Hematopoietic multipotent progenitor cell treated with erythropoietin and hydrocortisone succinate and interleukin-3 and kit ligand, for 15 days (in vitro differentiated cells): ENCODE measurements at places on chromosomes 2 and 18.

DNA sequence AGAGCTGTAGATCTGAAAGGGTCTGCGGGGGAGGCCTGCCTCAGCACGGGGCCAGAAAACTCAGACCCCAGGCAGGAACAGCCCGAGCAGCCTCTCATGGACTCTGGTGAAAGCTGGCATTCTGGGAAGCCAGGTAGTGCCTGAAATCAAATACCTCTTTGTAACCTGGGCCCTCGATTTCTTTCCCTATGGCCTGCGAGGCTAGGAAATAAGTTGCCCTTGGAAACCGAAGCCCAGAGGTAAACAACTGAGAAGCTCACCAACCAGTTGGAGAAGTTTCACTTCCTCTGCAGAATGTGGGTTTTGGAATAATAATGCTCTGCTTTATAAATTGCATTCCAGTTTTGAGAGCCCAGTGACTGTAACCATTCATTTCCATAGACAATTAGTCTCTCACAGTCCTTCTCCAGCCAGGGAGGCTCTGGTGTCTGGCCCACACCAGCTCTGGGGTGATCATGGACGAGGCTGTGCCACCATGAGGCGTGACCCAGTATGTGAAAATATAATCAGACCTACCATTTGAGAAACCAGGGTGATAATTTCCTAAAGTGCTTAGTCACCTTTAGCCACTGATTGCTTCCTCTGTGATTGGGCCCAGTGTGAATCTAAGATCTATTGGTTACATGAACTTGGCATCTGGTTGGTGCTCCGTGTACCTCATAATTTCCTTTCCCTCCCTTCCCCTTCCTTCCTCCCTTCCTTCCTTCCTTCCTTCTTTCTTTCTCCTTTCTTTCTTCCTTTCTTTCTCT, 133.1 kb upstream of the PELI1 start:
- DNase-seq = no peak

DNA sequence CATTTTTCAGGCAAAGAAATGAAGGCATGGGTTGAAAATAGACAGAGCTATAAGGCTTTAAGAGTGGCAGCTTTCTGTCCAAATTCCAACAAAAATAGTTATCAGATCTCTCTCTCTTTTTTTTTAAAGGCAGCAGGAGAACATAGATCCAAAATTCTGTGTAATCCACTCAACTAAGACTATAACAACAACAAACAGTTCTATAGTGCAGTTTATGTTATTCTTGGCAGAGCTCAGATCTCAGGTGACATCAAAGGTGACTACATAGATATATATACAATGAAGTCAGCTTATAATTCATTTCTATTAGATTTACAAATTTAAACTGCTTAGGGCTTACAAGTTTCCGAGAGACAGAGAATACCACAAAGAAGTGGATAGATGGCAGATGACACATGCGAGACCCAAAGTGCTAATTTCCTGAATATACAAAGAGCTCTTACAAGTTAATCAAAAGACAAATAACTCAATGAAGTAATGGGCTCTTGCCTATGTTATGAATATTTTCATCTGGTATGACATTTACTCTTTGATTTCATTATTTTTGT, 223.2 kb downstream of the BCL2 start:
- no peak for DNase-seq

GRCh38 chr18:59881728-59882656, 17.8 kb upstream of the PMAIP1 start:
- peak; percentile 51 for DNase-seq

DNA sequence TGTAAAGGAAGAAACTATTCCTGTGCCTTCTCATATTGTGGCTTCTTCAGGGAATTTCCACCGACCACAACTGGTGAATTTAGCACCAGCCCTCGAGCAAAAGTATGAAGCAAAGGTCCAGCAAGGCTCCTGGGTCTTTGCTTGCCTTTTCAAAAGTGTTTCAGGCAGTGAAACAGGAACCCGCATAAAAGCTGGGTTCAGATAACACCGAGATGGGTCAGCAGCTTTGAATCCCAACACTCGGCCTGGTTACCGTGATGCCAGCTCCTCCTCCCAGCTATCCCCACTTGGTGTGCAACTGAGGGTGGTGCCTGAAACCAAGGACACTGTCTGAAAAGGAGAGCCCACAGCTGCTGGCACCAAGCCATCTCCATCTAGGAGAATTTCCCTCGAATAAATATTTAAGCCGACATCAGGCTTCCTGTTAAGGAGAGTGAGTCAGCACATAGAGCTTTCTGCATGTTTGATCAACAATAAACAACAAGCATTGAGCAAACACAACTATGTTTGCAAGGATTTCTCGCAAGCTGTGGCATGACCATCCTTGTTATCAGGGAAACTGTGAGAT, 69.5 kb downstream of the ANTXR1 start:
- no peak for DNase-seq

- DNase-seq = no peak
Measured at GRCh38 chr18:9700261-9700796, 7.8 kb upstream of the RAB31 start.

GRCh38 chr2:66569321-66569851, 134.5 kb downstream of the MEIS1 start:
- no peak for DNase-seq

DNA sequence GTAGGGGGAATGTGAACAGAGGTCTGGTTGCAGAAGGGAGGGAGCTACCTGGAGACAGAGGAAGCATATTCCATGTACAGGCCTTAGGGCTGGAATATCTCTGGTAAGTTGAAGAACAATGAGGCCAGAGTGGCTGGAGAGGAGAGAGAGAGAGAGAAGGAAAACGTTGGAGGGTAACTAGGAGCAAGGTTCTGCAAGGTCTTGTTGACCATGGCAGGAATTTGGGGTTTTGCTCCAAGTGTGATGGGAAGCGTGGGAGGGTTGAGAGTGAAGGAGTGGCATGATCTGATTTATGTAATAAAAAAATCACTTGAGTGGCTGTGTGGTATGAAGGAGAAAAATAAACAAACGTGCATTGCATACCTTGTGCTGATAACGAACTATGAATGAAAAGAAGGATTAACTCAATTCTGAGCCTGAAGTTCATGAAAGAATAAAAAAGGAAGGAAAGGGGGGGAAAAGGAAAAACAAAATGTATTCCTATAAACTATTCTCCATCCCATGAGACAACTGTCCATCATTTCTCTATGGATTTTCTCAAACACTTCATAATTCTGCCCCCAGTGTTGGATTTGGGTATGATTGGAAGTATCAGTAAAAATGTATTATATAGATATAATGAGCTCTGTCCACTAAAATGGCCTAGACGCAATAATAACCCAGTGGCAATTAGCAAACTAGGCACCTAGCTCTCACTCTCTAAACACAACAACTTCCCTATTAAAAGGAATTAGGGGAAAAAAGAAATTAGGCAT, 59.7 kb upstream of the PMAIP1 start:
- no peak for DNase-seq

GRCh38 chr2:45649462-45649857, 2.0 kb upstream of the PRKCE start:
- DNase-seq = no peak

GRCh38 chr2:195505701-195506100, 151.3 kb upstream of the SLC39A10 start:
- no peak for DNase-seq

- peak; percentile 63 for DNase-seq
Measured at GRCh38 chr2:44044281-44044720, 48.5 kb upstream of the LRPPRC start.

DNA sequence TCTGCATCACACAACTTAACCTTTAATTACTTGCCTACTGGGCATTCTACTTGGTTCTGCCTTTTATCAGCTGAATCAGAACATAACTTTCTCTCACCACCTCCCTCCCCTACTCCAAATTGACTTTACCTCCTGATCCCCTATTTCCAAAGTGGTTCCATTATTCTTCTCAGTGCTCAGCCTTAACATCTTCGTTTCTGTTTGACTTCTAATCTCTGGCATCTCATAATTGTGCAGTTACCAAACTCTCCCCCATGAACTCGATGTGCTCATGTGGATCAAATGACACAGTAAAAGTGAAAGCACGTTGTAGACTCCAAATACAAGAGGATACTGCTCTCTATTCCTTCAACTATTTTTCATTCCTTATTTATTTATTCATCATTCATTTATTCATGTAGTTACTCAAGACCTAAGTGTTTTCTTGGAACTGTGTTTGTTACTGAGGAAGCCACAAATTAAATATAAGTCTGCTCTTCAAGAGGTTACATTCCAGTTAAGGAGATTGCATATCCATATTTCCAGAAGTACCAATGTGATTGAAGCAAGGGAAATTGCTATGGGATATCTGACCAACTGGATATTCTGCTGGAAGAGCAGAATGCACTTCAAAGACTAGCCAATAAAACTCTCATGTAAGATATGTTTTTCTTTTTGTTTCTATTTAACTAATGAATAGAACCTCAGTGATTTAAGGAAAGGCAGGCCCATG, 158.8 kb downstream of the TMEFF2 start:
- no peak for DNase-seq

- DNase-seq = no peak
Measured at GRCh38 chr2:165594231-165594934, 124.9 kb downstream of the CSRNP3 start.

DNA sequence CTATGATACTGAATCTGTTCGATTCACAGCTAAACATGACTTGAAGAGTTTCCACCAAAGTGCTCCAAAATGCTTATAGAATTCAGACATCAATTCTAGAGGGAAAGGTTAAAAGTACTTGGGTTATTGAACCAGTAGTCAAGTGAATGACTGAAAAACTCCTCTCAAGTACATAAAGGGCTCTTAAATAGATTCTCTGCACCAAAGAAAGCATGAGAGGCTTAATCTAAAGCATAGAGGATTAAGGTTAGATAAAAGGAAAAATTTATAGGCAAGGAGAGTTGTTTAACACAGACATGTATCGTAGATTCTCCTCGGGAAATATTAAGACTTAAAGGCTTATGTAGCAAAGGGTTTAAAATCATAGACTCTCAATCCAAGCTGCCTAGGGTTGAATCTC, 701.4 kb downstream of the ERBB4 start:
- DNase-seq = no peak

GRCh38 chr2:96903318-96903717, 33.4 kb upstream of the SEMA4C start:
- no peak for DNase-seq

DNA sequence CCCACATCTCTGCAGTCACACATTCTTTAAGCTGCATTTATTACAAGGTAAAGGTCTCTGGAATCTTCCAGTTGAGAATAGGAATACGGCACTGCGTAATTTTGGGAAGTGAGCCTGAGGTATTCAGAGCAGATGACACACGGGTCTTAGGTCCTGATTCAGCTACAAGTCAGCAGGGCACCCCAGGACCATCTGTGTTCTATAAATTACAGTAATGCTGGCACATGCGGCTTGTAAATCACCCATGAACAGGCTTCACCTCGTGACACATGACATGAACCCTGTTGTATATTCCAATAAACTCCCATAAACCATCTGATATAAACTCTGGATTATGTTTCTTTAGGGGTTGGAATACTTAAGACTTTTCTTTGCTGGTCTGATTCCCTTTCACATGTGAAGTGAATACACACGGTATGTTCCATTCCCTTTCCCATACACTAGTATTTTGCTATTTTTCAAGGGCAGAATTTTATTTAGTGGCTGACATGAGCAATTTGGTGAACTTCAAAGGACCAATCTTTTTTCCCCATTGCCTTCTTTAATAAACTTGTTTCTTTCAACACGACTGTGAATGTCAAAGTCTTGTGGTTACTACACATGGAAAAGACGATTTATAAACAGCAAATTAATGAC, 298.6 kb downstream of the MEIS1 start:
- no peak for DNase-seq

GRCh38 chr2:186517090-186517489, 31.0 kb downstream of the ZC3H15 start:
- DNase-seq = no peak

DNA sequence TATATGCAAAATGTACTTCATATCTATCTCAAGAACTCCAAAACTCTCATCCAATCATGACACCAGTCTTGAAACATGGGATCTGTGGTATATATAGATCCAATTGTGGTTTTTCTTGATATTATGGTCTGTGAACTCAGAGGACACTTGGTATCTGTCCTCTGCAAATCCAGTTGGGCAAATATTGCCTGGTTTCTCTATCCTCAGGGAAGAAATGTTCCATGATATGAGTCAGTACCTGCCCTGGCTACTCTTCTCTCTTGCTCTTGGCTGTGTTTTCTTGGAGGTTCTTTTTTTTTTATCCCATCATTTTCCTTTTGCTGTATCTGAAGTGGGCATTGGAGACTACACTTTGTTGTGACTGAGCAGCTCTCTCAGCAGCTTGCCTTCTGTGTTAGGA, 10.9 kb downstream of the NBEAL1 start:
- DNase-seq = no peak

- DNase-seq = no peak
Measured at GRCh38 chr2:223929571-223930102, 15.5 kb downstream of the WDFY1 start.

DNA sequence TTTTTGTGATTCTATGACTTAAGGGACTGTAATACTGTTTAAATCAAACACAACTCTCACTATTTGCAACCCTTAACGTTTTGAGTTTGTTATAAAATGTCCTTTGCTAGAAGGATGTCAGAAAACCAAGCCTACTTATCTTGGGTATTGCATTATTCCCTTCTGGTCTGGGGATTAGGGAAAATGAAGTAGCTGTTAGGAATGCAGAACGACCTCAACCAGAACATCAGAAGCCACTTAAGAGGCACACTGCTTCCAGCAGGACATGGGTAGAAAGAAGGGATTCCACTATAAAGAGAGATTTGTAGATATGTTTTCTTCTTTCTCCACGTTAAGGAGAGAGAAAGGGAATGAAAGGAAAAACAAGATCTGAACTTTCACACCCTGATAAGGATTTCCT, 101.2 kb downstream of the SETBP1 start:
- no peak for DNase-seq

GRCh38 chr2:105410554-105410953, 11.7 kb upstream of the FHL2 start:
- no peak for DNase-seq

DNA sequence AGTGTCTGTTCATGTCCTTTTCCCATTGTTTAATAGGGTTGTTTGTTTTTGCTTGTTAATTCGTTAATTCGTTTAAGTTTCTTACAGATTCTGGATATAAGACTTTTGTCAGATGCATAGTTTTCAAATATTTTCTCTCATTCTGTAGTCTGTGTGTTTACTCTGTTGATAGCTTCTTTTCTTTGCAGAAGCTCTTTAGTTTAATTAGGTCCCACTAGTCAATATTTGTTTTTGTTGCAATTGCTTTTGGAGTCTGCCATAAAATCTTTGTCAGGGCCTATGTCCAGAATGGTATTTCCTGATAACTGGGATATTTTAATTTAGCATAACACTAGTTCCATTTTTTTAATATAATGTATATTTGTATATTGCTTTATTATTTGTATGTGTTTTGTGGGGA, 1380.1 kb downstream of the SUCLG1 start:
- DNase-seq = no peak

GRCh38 chr2:74385396-74385795, 5.3 kb upstream of the DCTN1 start:
- no peak for DNase-seq
